ENCODE measurements at places on chromosomes 2 and 18.

DNA sequence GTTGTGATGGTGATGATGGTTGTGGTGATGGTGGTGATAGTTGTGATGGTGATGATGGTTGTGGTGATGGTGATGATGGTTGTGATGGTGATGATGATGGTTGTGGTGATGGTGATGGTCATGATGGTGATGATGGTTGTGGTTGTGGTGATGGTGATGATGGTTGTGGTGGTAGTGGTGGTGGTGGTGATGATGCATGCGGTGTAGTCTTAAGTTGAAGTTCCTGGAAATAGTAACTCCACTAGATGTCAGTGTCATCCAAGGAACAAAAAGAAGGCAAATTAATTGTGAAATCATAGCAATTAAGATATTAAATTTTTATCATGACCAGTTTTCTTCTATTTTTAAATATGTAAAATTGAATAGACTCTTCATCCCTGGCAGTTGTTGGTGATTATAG lies 309.2 kb downstream of the AGAP1 start:
- peak; percentile 41 for DNase-seq

GRCh38 chr2:98886066-98886554 lies 49.9 kb downstream of the CRACDL start:
- no peak for DNase-seq

DNA sequence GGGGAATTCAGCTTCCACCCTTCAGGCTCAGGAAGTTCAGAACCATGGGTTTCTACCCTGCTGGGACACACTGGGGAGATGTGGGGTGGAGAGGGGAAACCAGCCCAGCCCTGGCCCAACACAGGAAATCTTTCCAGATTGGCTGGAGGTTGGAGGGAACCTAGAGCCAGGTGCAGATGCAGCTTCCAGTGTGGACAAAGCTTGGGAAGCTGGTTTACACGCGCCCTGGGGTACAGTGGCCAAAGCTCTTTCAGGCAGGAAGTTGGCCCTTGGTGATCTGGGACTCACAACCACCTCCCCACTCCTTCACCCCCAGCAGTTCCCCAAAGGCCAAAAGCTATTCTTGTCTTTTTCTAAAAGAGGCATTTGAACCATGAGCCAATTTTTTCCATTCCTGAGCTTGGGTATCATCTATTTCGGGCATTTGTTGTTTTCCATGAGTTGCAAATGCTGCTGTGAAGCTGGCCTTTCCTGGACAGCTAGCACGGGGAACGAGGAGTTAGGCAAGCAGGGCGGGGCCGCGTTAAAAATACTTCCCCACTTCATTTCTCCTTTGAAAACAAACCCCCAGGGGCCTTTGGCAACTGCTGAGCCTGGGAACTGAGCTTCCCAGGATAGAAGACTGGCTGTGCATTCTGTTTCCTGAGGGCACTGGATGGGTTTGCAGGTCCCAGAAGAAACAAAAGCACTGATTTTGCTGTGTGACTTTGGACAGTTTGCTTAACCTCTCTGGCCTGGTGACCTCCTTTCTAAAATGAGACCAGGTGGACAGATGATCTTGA lies 3.1 kb upstream of the ARID5A start:
- DNase-seq = peak; percentile 84

DNA sequence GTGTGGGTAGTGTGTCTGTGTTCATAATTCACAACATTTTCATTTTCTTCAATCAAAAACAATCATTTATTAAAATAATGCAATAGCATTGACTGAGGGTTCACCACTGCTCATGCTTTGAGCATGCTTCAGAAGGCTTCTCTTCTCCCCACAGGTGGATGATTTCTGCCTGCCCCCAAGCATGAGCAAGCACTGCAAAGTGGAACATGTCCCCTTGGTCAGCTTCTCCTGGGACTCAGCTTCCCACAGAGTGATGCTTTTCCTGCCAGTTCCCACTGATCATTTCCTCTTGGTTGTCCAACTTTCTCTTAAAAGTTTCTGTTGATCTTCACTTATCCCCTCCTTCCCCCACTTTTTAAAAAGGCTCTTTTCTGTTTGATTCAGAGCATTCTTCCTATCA lies 31.5 kb upstream of the CDH19 start:
- no peak for DNase-seq

GRCh38 chr18:5431836-5432575 lies 111.8 kb downstream of the EPB41L3 start:
- no peak for DNase-seq

Data from fibroblast of pulmonary artery (primary cell).